NCI-H2029 (cell line): ENCODE measurements at places on chromosomes 2 and 18.

- DNase-seq = no peak
Measured at GRCh38 chr2:85933753-85934594, 45.2 kb upstream of the ST3GAL5 start.

- no peak for DNase-seq
Measured at GRCh38 chr2:241854342-241855244, 4.1 kb downstream of the PDCD1 start.

DNA sequence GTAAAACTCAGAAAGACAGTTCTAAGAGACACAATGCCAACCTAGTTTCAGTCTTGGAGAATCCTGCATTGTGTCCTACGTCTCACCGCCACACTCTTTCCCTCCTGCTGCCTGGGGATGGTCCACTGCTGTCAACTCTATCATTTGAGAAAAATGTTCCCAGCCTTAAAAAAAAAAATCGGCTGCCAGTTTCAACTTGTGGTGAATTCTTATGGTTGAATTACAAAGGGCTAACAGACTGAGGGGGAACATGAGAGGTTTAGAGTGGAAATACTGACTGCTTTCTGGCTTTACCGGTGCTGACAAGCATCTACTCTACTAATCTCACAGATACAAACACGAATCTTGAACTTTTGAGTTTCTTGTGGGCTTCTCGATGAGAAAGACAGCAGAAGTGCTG, 74.0 kb downstream of the NAB1 start:
- no peak for DNase-seq

DNA sequence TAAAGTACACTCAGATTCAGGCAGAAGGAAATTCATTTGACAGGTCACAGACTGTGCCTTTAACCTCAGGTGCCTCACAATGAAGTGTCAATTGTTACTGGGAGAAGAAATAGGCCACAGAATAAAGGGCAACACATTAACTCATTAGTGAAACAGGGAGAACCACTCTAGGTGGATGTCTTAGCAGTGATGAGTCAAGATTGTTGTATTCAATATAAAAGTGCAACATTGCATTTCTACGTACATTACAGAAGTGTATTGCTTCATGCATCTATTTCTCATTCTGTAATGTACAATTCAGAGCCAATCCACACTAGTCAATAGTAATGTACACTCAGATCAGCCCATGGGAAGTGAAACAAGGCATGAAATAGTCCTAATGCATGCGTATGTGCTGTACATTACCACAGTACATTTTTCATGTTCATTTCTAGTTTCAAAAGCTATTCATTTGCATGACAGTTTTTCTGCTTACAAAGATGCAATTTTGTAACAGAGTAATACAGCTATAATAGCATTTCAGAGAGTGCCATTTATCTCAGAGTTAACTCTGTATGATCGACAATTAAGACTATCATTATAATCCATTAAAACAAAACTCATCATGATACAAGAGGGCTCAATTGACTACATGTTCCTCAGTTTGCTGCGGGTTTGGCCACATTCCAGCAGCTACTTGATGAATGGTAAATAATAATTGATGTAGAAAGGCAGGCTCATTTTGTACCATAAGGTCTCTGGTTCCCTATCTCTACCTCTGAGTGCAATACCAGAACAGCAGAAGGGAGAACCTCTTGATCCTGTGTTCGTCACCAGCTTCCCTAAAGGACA, 12.2 kb upstream of the ARL5A start:
- DNase-seq = no peak

DNA sequence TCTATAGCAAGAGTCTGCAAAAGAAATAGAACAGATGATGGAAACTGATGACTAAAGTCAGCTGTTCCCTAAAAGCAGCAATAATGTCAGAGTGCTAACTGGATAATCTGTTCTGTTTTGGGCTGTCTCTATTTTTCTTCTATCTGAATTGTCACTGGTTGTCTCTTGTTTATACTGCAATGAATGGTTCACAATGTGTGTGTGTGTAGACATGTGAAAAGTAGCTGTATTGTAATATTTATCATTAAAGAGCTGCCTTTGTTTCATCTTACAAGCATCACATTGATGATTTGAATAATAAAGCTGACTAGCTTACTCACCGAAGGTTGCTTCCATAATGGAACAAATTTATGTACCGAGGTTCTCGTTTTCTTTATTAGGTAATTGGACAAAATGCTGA, 456.0 kb upstream of the ZEB2 start:
- DNase-seq = no peak

DNA sequence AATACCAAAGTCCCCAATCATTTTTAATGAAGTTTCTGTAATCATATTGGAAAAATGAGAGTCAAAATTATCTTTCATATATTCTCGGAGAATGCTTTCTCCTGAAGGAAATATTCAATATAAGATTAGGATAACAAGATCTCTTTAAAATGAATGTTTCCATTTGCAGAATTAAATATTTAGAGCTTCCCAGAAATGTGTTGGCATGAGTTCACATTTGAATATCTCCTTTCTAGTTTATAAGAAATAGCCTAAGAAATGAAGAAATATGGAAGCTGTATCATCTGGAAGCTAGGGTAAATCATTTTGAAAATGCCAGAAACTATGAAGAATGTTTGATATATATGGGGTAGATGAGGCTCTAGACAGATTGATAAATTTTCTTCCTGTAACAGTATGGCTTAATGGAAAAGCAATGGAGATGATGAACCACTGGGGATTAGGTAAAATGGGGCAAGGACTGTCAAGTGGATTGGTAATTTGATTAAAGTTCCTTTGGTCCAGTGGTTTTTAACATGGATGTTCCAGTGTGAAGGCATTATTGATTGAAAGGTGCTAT, 184.6 kb upstream of the ZNF804A start:
- no peak for DNase-seq

DNA sequence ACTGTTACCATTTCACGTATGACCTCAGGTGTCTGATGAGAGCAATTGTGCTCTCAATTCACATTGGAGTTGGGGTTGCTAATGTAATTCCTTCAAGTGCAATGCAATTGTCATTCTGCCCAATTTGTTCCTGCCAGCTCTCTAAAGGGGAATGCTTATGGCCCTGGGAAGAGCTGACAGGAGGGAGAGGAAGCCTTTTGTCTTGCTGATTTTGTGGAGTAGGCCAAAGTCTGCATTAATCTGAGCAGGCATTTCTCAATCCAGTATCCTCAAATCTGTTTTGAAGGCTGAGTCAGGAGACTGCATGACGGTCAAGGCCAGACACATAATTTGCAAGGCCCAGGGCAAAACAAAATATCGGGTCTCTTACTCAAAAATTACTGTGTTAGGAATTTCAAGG, 326.4 kb upstream of the SPHKAP start:
- no peak for DNase-seq

DNA sequence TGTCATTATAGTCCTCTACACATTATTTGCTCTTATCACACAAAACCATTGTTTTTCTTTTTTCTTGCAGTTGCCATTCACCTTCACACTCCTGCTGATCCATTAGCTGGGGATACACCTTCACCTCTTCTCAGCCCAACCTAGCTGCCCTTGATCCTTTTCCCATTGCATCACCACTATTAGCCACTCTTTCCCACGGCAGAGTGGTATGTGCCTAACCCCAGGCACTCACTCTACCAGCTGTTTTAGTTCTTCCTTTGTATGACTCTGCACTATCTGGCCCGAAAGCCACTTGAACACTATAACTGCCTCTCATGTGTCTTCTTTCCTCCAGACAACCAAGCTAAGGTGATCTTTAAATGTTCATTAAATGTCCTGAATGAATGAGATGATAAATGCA, 145.4 kb upstream of the PIK3C3 start:
- peak; percentile 11 for DNase-seq
